ENCODE measurements at places on chromosomes 13 and 19.

GRCh38 chr13:27665761-27666160 is 44.1 kb downstream of the POLR1D start:
- no peak for DNase-seq

DNA sequence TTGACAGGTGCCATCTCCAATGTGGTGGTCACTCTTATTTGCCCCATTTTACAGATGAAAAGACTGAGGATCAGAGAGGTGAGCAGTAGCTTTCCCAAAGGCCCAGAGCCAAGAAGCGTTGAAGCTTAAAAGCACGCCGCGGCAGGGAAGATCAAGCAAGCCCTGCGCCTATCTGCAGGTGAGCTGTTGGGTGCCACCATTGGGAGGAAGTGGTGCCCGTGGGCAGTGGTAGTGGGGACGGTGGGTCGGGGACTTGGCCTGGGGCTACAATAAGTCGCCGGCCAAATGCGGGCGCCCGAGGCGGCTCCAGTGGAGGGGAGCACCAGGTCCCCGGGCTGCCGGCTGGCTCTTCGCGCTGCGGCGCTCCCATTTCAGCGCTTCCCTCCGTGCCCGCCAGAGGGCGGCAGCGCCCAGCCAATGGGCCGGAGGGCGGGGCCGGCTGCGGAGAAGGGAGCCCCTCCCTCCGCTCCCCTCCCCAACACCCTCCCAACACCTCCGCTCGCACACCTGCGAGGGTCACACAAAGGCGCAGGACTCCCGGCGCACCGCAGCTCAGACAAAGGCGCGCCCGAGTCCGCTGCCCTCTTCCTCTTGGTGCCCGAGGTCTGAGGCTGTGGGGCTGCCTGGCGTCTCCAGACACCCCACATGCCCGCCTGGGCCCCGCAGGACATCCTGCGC is 744 bp upstream of the POU2F2 start:
- peak; percentile 44 for DNase-seq

DNA sequence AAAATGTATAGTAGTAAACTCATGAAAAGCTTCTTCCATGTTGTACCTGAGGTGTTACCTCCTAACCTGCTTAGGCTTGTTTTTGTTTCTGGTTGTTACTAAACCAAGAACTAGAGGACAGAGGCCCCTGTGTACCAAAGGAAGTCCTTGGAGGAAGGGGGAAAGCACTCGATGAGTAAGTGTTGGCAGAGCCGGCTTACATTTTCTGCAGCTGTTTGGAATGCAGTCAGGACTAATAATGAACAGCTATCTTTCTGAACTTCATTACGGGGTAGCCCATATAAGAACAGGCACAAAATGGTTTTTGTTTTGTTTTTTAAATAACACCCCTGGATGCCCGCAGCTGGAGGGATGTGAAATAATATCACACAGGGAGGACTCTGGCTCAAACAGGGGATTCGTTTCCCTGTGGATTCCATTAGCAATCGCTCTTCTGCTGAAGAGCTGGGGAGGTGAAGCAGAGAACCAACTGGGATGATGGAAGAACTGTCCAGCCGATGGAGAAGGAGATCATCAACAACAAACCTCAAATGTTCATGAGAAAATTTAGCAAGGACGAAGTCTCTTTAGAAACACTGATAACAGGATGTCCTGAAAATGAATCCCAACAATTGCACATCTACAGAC is 214.2 kb upstream of the MAB21L1 start:
- DNase-seq = no peak

GRCh38 chr13:71577127-71577526 is 289.9 kb downstream of the DACH1 start:
- no peak for DNase-seq

DNA sequence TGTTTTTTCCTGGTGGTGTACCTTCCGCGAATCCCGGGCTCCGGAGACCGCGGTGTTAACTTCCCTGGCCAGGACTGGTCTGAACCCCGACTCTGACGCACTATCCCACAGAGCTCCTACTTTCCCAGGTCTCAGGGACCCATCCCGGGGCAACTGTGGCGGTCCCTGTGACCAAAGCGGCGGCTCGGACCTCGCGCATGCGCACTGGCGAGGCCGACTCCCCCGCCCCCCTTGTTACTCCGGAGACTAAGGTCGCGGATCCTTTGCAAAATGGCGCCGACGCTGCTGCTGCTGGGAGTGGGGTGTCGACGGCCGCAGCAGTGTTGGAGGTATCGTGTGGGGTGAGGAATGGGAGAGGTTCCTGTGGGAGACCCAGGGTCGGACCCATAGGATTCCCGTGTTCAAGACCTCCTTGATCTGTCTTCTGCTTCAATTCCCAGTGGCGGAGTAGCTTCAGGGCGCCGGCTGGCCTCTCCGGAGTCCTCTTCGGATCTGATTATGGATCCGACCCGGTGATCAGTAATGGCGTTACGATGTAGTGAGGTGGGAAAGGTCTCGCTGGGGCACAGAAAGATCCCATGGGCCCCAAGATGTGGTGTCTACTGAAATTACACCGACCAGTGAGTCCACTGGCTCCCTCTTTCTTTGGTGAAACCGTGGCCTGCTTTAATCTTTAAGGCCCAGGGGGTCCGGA is 66.6 kb upstream of the ZNF527 start:
- DNase-seq = peak; percentile 31

Data from nucleus accumbens (tissue), 56 donors.